ENCODE measurements at places on chromosomes 7 and 10. TPM values are rescaled to one million over a fixed set of nuclear protein-coding genes. Genes with fewer than 3 reads are reported as not detected.

DNA sequence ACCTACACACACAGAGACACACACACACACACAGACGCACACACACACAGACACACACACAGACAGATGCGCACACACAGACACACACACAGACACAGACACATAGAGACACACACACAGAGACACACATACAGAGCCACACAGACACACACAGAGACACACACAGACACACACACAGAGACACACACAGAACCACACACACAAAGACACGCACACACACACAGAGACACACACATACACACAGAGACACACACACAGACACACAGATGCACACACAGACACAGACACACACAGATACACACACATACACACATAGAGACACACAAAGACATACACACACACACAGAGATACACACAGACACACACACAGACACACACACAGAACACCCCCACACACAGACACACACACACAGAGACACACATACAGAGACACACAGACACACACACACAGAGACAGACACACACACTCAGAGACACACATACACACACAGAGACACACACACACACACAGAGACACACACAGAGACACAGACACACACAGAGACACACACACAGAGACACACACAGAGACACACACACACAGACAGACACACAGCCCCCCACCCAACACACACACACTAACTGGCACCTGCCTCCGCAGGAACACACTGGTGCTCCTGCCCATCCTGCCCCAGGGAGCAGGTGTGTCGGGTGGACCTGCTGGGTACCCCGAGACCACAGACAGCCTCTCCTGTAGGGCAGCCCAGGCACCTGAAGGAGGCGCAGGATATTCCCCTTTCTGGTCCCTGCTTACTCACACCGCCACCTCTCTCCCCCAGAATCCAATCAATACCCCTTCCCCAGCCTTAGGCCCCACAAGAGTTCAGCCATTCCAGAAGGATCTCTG lies 5.4 kb upstream of the FZD9 start:
- DNase-seq: no peak

- no peak for DNase-seq
These were observed 411.2 kb upstream of the KLF6 start for GRCh38 chr10:4196183-4196582.

- DNase-seq: no peak
These were observed 158.6 kb upstream of the LYZL1 start for GRCh38 chr10:29130190-29130673.

DNA sequence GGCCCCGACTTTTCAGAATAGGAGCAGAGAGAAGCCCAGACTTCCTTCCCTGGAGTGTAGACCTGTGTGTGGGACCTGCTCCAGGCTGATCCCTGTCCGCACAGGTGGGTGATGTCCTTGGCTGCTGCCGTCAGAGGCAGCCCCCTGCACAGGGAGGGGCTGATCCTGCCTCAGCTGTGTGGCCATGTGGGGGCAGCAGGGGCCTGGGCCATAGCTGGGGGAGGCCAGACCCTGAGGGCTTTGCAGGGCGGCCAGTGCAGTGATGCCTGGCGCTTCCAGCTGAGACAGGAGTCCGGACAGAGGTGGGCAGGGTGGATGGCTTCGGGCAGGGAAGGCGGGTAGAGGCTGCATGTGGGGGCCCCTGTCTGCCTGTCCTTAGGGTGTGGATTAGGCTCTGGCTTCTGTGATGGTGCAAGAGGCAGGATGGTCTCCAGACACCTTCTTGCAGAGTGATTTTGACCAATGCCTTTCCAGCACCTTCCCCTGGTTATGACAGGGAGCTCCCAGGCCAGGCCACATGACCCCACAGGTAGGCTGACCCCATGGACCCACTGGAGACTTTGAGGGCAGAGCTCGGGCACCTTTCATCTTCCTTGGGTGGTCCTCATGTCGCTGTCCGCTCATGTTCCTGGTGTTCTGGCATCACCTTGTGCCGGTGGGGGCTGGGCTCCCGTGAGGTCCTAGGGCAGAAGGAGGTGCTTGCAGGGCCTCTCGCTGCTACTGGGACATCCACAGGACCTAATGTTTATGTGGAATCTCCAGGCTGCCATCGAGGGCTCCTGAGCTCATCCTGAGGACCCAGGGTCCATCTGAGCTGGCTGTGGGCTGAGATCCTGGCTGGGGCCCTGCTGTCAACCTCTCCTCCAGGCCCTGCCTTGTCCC lies 141.5 kb downstream of the ADCY1 start:
- no peak for DNase-seq

GRCh38 chr7:3616306-3616705 lies 315.3 kb downstream of the SDK1 start:
- no peak for DNase-seq

Gene HERPUD2
- 43.3 TPM for polyA plus RNA-seq

Gene C10orf105
- polyA plus RNA-seq: 0.01 TPM

Gene NUTM2E
- 0.09 TPM for polyA plus RNA-seq

All from AG04450 (cell line).